ENCODE measurements at places on chromosomes 4 and X. TPM values are rescaled to one million over a fixed set of nuclear protein-coding genes. Genes with fewer than 3 reads are reported as not detected.

TBC1D19 gene
- 5.3 TPM for total RNA-seq

GRCh38 chr4:41887821-41888686 is 47.2 kb upstream of the TMEM33 start:
- no peaks in the 10 kb centered on the region for H3K36me3 ChIP-seq
- H3K4me1 ChIP-seq: no peaks in the 10 kb centered on the region
- H3K27me3 ChIP-seq: peaks cover 16% of the 10 kb centered on the region
- H3K4me3 ChIP-seq: no peak overlapping the region
- no peak overlapping the region for H3K27ac ChIP-seq

GRCh38 chrX:153642051-153642654 is 4.8 kb upstream of the DUSP9 start:
- H3K4me1 ChIP-seq: peaks cover 12% of the 10 kb centered on the region
- H3K27me3 ChIP-seq: peaks cover 29% of the 10 kb centered on the region
- no peaks in the 10 kb centered on the region for H3K36me3 ChIP-seq
- no peak overlapping the region for H3K4me3 ChIP-seq
- no peak for DNase-seq

- no peaks in the 10 kb centered on the region for H3K36me3 ChIP-seq
- H3K4me3 ChIP-seq: no peak overlapping the region
- no peak overlapping the region for H3K27ac ChIP-seq
- H3K27me3 ChIP-seq: no peaks in the 10 kb centered on the region
Measured at GRCh38 chrX:96776966-96777365, 92.3 kb downstream of the DIAPH2 start.

GRCh38 chrX:121579016-121579760 is 531.8 kb downstream of the GLUD2 start:
- DNase-seq: peak; percentile 43
- no peaks in the 10 kb centered on the region for H3K36me3 ChIP-seq
- H3K4me3 ChIP-seq: no peak overlapping the region
- no peaks in the 10 kb centered on the region for H3K27me3 ChIP-seq
- peaks cover 10% of the 10 kb centered on the region for H3K4me1 ChIP-seq

- no peak for DNase-seq
- no peak overlapping the region for H3K27ac ChIP-seq
- H3K27me3 ChIP-seq: no peaks in the 10 kb centered on the region
- H3K36me3 ChIP-seq: no peaks in the 10 kb centered on the region
- no peak overlapping the region for H3K4me3 ChIP-seq
- H3K4me1 ChIP-seq: no peaks in the 10 kb centered on the region
Measured at GRCh38 chrX:122582280-122582974, 601.7 kb upstream of the GRIA3 start.

All from activated CD4-positive, alpha-beta T cell treated with anti-CD3 and anti-CD28 coated beads for 36 hours (primary cell).